ENCODE measurements at places on chromosomes 6 and 20. TPM values are rescaled to one million over a fixed set of nuclear protein-coding genes. Genes with fewer than 3 reads are reported as not detected.

GRCh38 chr6:27630727-27631608 is 158.1 kb upstream of the ZNF184 start:
- peak; percentile 45 for DNase-seq

GRCh38 chr6:100719883-100720682 is 161.0 kb downstream of the ASCC3 start:
- DNase-seq, result peak; percentile 57

GRCh38 chr20:58583176-58583575 is 67.9 kb upstream of the STX16 start:
- peak; percentile 76 for DNase-seq

DNA sequence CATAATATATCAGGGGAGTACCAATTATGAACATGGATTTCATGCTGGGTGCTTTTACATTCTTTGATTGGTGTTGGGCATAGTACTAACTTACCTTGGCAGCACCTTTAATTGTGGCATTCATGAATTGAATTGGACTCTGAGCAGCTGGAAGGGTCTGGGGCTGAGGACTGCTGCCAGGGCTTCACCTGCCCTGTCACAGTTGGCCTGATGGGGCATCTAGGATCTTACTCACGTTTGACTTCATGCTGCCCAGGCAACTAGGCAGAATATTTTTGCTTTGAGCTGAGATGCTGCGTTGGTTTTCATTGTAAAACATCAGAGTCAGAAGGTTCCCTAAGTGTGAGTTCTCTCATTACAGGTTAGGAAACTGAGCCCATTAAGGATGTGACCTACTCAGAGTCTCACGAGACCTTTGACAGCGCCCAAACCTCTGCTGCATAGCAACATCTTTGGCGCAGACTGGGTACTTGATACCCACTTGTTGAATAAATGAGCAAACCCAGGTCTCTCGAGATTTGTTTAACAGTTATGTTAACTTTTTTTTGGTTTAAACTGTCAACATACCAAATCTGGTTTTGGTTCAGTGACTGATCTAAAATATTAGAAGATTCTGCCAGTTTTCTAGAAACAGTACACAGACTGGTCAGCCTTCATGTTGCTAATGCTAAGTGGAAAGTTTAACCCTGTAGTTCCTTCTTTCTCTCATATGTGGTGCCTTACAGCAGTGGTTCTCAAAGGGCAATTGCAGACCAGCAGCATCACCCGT is 104.9 kb downstream of the TCP11 start:
- DNase-seq, result no peak

GRCh38 chr20:49653925-49654434 is 59.7 kb downstream of the B4GALT5 start:
- DNase-seq, result no peak

GRCh38 chr6:73043446-73043845 is 181.8 kb downstream of the KHDC1L start:
- DNase-seq, result no peak

DNA sequence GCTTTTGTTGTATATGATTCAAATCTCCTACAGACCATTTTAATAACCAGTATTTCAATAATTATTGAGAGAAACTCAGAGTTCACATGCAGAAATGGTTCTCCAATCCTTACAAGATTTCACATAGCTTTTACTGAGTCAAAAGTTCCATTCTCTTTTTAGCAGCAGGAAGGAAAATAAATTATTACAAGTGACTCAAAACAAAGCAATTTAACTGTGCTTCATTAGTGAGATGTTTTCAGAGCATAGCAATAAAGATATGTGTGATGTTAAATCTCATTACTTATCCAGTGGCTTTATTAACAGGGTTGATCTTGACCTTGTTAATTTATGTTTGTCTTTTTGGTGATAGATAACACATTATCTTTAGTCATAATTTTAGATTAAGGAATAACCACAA is 22.0 kb downstream of the KIF13A start:
- peak; percentile 52 for DNase-seq

The ADTRP gene
- 2.6 TPM for total RNA-seq

The PAX1 gene
- total RNA-seq, result not detected

The SLC17A3 gene
- 1.1 TPM for total RNA-seq

Measured in fibroblast of the aortic adventitia (primary cell).